ENCODE measurements at places on chromosomes 4 and X.

DNA sequence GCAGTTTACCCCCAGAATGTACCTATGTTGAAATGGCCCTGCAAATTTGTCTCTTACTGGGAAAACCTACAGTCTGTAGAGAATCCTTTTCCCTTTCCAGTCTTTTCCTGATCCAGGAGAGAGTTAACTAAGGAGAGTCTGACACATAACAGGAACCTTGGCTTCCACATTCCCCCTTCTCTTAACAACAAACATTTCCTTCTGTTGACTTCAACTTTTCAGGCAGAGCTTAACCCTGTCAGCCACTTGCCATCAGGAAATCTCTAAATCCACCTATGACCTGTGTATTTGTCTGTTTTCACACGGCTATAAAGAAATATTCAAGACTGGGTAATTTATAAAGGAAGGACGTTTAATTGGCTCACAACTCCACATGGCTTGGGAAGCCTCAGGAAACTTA lies 45.6 kb upstream of the GPR78 start:
- no peak for DNase-seq

GRCh38 chr4:25567253-25567652 lies 88.4 kb upstream of the SLC34A2 start:
- DNase-seq = no peak

GRCh38 chr4:47488706-47489105 lies 3.6 kb downstream of the ATP10D start:
- DNase-seq = no peak

- DNase-seq = no peak
Measured at GRCh38 chrX:41144873-41145272, 59.6 kb downstream of the USP9X start.

- DNase-seq = no peak
Measured at GRCh38 chr4:112594993-112595392, 41.7 kb downstream of the ZGRF1 start.

- DNase-seq = no peak
Measured at GRCh38 chrX:55028040-55028439, 2.7 kb downstream of the ALAS2 start.

GRCh38 chr4:55794053-55794452 lies 25.5 kb upstream of the EXOC1L start:
- DNase-seq = no peak

GRCh38 chr4:86221002-86221401 lies 138.9 kb downstream of the MAPK10 start:
- DNase-seq = no peak

DNA sequence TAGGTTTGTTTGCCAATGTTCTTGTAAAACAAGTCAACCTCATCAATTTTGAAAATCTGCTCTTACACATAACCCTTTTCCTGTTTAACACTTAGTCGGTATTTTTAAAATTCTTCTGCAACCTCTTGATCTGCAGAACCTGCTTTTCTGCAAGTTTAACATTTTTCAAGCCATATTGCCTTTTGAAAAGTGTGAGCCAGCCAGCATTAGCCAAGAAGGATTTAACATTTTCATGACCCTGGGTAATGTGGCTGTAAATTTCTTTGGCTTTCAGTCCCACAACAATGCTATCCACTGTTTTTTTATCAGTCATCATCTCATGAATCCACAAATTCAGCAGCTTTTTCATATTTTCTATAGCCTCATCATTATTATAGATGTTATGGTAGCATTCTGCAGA lies 956.5 kb downstream of the FAT4 start:
- no peak for DNase-seq

GRCh38 chr4:98352940-98353339 lies 91.8 kb downstream of the RAP1GDS1 start:
- no peak for DNase-seq

DNA sequence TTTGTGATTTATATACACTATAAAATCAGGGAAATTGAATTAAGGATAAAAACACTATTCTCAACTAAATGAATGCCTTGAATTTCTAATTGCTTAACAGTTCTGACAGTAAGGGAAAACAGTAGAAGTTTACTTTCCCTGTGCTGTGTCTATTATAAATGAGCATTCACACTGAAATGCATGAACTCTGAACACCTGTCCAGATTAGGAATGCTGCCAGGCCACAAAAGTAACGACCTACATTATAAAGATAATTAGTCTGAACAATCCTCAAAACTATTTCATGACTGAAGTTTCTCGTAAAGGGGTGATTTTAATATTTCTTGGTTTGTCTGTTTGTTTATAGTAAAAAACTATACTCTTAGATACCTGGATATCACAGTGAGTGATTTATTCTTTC lies 2.0 kb downstream of the NDST3 start:
- no peak for DNase-seq

DNA sequence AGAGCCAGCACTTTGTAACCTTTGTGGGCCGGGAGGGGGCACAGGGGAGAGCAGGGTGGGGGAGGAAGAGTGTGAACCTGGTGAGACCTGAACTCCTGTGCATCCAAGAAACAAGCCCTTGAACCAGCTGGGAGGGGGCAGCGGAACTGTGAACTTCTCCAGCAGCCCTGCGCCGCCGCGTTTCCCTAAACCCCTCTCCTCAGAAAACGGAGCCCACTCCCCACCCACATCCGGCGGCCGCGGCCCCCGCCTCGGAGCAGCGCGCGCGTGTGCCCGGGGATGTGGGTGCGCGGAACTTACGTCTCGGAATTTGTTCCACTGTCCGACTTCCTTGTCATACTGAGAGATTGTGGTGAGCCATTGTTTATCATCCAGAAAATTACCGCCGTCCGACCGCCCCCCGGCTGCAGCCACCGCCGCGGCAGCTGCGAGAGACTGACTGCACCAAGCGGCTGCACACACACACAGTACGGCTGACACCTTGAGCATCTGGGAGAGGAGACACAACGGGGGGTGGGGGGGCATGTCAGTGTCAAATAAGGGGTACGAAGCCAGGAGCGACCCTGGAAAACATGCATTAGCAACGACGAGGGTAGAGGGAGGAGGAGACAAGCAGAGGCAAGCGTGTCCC lies 494 bp downstream of the SPOCK3 start:
- DNase-seq = peak; percentile 62

GRCh38 chrX:120452131-120452530 lies 17.0 kb downstream of the LAMP2 start:
- peak; percentile 46 for DNase-seq

DNA sequence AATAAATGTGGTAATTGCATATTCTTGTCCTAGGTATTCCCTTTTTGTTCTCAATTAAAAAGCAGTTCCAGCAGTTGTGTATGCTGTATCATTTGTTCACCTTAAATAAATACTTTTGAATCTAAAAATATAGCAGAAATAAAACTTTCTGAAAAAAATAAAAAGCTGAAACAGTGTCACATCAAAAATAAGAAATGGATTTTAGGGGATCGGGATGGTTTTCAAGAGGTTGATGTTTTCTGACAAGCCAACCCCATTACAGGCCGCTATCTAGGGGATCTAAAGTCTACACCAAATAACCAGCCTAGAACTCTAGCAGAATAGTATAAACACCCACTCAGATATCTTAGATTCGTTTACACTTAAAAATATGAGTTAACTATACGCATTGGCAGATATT lies 95.4 kb upstream of the MAML3 start:
- DNase-seq = no peak

DNA sequence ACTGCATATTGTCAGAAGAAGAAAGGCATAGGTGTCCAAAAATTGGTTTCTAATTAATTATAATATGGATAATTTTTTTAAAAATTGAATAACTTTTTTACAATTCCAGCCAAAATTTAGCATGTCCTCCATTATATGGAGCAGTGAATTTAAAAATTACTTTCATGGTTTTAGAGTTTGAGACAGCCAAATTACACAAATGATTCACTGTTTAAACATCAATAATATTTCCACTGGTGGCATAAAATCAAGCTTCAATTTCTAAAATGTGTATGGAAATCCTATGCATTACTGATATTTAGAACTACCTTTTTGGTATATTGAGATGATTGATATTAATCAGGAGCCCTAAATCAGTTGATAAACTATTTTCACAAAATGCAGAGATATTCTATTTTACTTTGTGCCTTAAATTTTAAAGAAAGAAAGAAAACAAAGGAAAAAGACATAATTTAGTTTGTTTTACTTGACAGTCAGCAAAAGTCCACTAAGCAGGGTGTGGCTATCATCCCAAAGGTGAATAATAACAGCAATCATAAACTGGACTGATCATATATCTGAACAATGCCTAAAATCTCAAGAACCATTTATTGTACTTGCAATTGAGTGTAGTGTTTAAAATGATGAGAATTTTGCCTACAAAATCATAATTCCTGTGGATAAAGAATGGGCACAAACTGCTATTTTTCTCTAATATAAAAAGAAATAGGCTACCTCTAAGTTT lies 34.2 kb downstream of the KLHL34 start:
- no peak for DNase-seq

GRCh38 chr4:9765091-9765490 lies 16.3 kb upstream of the DRD5 start:
- DNase-seq = peak; percentile 3

- DNase-seq = peak; percentile 81
Measured at GRCh38 chr4:1712216-1713002, at the start of gene SLBP. Gene SLBP (minus strand): TSS chr4:1712319. CDS start chr4:1712188, 131 bp downstream.

GRCh38 chrX:105471597-105471996 lies 251.1 kb upstream of the TEX13A start:
- DNase-seq = no peak

GRCh38 chr4:128684016-128684415 lies 125.5 kb upstream of the JADE1 start:
- DNase-seq = no peak

DNA sequence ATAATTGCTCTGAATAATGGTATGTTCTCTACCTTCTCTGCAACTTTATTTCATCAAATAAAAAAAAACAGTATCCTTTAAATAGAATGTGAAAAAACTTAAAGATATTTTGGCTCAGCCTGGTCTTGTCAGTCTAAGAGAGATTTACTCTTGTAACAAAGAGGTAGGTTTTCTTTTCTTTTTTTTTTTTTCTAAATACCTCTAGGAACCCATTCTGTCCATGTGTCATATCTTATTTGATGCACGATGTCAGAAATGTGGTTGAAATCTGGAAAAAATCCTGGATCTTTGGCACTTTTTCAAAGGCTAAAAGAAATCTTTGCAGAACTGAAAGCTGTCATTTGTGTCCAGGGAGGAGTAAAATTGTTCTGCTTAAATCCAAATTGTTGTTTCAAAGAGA lies 17.3 kb upstream of the FGF5 start:
- DNase-seq = no peak

GRCh38 chr4:94668724-94669123 lies 89.0 kb upstream of the BMPR1B start:
- no peak for DNase-seq

- DNase-seq = no peak
Measured at GRCh38 chr4:53507671-53508286, 83.5 kb downstream of the LNX1 start.

DNA sequence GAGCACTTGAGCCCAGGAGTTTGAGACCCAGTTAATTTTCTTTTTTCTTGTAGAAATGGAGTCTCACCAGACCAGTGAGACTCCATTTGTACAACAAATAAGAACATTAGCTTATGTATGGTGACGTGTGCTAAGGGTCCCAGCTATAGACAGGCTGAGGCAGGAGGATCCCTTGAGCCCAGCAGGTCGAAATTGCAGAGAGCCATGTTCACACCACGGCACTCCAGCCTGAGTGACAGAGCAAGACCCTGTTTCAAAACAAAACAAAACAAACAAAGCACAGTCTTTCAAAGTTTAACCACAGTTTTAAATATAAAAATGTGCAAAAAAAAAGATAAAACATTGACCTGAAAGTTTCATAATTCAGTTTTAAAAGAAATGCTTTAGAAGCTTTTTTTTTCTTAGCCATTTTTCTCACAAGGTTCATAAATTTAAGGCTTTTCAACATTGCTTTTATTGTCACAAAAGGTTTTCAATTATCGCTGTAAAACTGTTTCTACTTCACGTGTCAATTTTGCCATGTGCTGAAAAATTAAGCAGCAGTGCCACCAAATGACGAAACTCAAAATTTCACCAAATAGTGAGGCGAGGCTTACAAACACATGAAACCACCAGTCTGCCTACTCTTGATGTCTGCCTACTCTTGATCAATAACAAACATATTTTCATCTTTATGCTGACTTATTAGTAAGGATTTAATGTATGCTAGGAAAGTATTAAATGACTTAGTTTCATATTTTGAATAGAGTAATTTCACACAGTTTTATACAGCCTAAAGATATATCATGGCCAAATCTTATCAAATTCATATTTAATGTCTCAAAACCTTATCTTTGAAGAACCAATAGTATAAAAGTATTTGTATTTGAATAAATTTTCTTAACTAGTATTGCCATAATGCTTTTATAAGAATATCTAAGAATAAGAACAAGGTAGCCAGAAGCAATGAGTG lies 126.3 kb downstream of the NEK1 start:
- DNase-seq = peak; percentile 76

- DNase-seq = no peak
Measured at GRCh38 chr4:186845137-186845842, 121.6 kb upstream of the FAT1 start.

DNA sequence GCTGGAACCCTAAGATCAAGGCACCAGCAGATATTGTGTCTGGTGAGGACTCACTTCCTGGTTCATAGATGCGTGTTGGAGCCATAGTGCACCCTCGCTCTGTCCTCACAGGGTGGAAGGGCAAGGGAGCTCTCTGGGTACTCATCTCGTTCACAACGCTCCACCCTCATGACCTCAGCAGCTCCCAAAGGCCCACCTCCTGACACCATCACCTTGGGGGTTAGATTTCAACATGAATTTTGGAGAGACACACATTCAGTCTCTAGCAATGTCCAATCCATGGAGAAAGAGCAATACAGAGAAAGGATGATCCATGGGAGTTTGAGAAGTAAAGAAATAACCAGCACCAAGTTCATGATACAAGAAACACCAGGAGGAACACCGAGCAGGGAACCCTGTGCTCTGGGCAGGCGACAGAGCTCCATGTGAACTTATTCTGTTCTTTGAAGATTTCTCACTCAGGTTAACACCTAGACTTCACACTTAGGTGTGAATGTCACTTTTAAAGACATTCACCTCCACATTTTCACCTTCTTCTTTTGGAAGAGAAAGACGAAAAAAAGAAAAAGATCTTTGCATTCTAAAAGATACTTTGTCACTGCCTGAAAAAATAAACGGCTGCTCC lies 171.8 kb upstream of the FAM9B start:
- DNase-seq = no peak

- DNase-seq = no peak
Measured at GRCh38 chr4:15765910-15766697, 12.0 kb upstream of the CD38 start.

GRCh38 chr4:163392328-163392727 lies 48.6 kb downstream of the NPY5R start:
- no peak for DNase-seq

DNA sequence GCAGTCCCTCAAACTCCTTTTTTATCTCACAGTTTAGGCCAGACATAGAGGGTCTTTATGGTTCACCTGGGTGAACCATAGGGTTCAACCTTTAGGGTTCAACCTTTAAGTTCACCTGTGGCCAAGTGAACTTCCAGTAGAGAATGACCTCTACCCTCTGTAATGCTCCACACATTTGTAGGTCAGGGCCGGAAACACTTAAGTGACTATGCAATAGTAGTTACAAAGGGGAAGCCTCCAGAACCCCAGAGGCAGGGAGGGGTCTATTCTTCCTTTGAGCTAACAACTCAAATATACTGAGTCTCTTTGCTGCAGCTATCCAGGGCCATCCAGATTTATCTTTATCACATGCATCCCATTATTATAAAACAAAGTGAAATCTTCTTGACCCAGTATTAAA lies 100.0 kb downstream of the LARP1B start:
- no peak for DNase-seq

Measured in midbrain (tissue), 1 donor.